ENCODE measurements at places on chromosomes 6 and 20. TPM values are rescaled to one million over a fixed set of nuclear protein-coding genes. Genes with fewer than 3 reads are reported as not detected.

GRCh38 chr6:88370127-88370710 lies 204.1 kb upstream of the CNR1 start:
- H3K36me3 ChIP-seq = no peaks in the 10 kb centered on the region
- no peak overlapping the region for H3K27ac ChIP-seq
- DNase-seq = no peak
- no peaks in the 10 kb centered on the region for H3K4me1 ChIP-seq
- no peak overlapping the region for H3K4me3 ChIP-seq

Gene RAB23
- total RNA-seq = 26.6 TPM

GRCh38 chr20:13715171-13715570 lies 69.5 kb downstream of the ESF1 start:
- H3K27ac ChIP-seq = no peak overlapping the region
- H3K4me1 ChIP-seq = no peaks in the 10 kb centered on the region
- H3K36me3 ChIP-seq = peaks cover 22% of the 10 kb centered on the region
- H3K4me3 ChIP-seq = no peak overlapping the region
- no peaks in the 10 kb centered on the region for H3K27me3 ChIP-seq
- DNase-seq = no peak

Gene WFDC2
- total RNA-seq = not detected

Gene COX4I2
- not detected for total RNA-seq

Gene RAB32
- total RNA-seq = 76.9 TPM

- DNase-seq = no peak
- no peak overlapping the region for H3K27ac ChIP-seq
- H3K4me1 ChIP-seq = no peaks in the 10 kb centered on the region
- H3K36me3 ChIP-seq = no peaks in the 10 kb centered on the region
Measured at GRCh38 chr6:46356543-46356942, 134.7 kb downstream of the RCAN2 start.

Gene EGFL8
- 3.7 TPM for total RNA-seq

All from HFFc6 (cell line).